ENCODE measurements at places on chromosomes 12 and 14.

DNA sequence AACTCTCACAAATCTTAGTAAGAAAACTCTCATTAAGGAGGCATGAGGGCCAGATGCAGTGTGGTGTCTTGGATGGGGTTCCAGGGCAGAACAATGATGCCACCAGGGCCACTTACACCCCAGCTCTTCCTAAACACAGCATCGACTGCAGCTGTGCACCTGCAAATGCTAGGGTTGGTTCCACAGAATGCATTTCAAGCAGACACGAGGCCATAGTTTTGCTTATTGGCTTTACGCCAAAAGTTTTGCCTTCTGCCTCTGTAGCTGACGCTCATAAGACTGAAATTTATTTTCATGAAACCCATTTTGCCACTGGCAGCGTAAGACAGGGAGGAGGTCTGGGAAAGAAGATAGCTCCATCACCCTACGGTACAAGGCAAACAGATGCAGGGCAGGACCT lies 179.0 kb downstream of the RIMBP2 start:
- DNase-seq = no peak

GRCh38 chr12:8088574-8088973 lies 6.5 kb downstream of the NECAP1 start:
- no peak for DNase-seq

- no peak for DNase-seq
Measured at GRCh38 chr14:81797315-81797714, 263.7 kb upstream of the SEL1L start.

DNA sequence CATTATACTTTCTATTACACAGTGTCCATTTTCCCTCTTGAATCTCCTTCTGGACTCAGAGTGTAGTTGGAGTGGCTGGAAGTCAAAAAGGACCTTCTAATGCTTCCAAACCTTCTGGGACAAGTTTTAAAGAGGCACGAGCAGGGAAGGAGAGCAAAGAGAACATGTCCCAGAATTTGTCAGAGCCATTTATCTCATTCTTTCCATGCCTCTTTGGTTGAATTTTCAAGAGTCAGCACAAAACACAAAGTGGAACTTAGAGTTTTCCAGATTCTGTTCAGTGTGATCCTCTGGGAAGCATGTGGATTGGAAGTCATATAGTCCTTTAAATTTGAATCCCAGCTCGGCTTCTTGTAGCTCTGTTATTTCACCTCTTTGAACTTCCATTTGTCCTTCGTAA lies 138.2 kb upstream of the PWP1 start:
- DNase-seq = no peak

- no peak for DNase-seq
Measured at GRCh38 chr12:45289245-45290215, 73.6 kb downstream of the ANO6 start.

DNA sequence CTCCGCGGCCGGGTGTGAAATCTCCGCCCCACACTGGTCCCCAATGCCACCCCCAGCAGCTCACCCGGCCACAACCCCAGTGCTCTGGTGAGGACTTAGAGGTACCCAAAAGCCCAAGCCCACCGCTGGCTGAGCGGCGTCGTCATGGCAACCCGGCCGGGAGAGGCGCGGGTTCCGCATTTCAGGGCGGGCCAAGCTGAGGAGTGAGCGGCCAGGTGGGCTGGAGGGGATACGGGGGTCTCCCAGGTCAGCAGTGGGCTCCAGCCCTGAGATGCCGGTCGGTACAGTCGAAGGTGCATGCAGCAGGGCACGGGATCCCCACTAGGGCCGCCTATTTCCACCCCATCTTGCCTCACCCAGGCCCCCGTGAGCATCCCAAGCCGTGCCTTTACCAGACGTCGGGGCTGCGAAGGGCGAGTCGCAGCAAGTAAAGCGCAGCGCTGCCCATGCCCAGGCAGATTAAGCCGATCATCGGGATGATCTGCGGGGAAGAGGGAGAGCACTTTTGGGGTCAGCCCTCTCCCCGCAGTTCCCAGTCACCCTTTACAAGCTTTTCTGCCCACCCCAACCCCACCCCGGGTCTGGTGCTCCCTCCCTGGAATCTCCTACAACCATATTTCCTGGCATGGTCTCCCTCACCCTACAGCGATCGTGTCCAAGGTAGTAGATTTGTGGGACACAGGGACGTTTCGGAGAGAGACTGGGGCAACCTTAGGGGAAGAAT lies 6.9 kb downstream of the SHMT2 start:
- no peak for DNase-seq

- DNase-seq = no peak
Measured at GRCh38 chr14:76595266-76595665, 166.0 kb upstream of the VASH1 start.

DNA sequence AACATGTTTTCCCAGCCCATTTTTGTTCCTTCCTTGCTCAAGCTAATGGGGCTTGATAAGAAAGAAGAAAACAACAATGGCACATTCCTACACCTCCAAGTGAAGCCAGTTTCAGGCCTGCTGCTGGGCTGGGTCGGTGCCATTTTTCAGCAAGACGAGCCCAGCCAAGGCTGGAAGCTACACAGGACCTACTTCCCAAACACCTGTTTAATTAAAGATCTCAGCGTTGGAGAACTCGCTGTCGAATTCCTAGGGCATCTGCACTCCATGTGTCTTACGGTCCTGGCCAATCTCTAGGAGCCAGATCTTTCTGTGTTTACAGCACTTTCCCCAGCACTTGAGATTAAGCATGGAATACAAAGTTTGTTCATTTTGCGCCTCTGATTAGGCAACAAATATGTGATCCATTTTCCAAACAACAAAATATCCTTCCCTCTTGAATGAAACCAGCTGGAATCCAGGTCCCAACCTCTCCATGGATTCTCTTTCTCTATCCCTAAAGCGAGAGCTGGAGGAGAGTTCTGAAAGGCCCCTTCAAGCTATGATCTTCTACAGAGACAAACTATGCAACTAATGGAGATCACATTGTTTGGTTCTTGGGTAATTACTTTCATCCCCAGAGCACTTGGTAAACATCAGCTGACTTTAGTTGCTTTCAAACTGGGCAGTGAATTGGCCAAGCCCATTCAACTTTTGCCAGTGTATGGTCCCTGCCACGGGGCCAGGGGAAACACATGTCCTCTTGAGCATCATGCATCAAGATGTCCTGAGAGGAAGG lies 34.3 kb upstream of the TC2N start:
- DNase-seq = no peak

GRCh38 chr14:100603341-100604120 lies 16.3 kb upstream of the BEGAIN start:
- DNase-seq = no peak

DNA sequence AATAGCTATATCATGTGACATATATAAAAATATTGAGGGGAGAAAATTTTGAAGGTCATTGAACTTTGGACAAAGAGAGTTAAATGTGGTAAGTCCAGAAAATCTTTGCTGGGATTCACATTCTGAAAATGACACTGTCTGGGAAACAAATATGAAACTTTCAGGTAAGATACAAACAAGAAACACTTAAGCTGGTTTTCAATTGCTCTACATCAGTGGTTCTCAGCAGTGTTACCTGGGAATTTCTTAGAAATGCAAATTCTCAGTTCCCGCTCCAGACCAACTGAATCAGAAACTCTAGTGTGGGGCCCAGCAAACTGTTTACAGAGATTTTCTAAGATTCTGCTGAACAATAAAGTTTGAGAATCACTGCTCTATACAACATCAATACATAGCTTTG lies 3.6 kb upstream of the CDK17 start:
- DNase-seq = no peak

GRCh38 chr12:58105225-58106119 lies 164.1 kb downstream of the ATP23 start:
- DNase-seq = no peak

GRCh38 chr14:90549794-90550641 lies 153.2 kb downstream of the CALM1 start:
- no peak for DNase-seq

- DNase-seq = no peak
Measured at GRCh38 chr12:62776575-62776974, 158.4 kb downstream of the PPM1H start.

- no peak for DNase-seq
Measured at GRCh38 chr12:5083955-5084849, 40.5 kb downstream of the KCNA5 start.

DNA sequence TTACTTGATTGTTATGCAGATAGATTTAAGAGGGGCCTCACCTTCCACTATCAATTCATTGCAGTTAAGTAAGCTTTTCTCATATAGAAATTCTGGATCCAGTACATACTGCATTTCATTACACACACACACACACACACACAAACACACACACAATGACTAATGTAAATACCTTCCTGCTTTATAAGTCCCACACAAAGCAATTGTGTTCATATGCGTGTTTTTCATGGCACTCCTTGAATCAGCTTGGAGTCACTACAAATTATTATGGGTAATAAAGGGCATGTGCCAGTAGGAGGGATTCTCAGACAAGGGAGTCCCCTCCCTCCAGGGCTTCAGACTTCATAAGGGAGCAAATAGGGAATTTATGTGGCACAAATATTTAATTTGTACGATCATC lies 4.5 kb downstream of the MIPOL1 start:
- no peak for DNase-seq

GRCh38 chr14:106579084-106579483 lies 1052.7 kb downstream of the TMEM121 start:
- DNase-seq = no peak

DNA sequence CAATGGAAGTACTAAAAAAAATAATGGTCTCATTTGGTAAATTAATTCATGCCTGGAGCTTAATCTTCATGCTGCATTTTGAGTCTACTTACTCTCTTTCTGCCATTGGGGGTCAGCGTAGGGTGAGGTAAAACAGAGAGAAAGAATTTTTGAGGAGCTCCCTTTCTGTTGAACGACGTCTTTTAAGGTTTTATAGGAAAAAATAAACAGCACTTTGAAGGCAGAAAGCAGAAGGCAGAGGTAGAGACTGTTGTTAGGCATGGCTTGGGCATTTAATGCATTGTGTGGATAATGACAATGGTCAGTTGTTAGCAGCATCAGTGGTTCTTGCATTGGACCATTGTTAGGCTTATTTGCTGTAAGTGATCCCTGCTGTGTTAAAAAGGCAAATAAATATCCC lies 557.2 kb upstream of the STXBP6 start:
- no peak for DNase-seq

DNA sequence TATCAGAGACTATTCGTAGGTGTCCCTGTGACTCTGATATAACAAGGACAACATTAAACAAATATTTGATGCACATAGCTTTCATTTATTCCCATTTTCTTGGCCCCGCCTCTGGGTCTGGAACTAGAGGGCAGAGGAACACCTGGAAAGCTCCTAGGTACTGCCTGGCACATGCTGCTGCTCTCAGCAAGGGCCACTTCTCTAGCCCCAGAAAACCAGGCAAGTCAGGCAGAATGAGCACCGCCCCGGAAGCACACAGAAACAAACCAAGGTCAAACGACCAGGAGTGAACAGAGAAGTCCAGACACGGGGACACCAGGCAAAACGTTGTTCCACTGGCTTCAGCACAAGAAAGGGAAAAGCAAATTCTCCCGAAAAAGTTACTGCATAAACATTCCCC lies 76.1 kb downstream of the TTC7B start:
- DNase-seq = no peak

Data from DMS153 (cell line).